M059J (cell line): ENCODE measurements at places on chromosomes 3 and 15. TPM values are rescaled to one million over a fixed set of nuclear protein-coding genes. Genes with fewer than 3 reads are reported as not detected.

GRCh38 chr15:38190501-38190900 is 62.1 kb upstream of the SPRED1 start:
- DNase-seq: no peak

DNA sequence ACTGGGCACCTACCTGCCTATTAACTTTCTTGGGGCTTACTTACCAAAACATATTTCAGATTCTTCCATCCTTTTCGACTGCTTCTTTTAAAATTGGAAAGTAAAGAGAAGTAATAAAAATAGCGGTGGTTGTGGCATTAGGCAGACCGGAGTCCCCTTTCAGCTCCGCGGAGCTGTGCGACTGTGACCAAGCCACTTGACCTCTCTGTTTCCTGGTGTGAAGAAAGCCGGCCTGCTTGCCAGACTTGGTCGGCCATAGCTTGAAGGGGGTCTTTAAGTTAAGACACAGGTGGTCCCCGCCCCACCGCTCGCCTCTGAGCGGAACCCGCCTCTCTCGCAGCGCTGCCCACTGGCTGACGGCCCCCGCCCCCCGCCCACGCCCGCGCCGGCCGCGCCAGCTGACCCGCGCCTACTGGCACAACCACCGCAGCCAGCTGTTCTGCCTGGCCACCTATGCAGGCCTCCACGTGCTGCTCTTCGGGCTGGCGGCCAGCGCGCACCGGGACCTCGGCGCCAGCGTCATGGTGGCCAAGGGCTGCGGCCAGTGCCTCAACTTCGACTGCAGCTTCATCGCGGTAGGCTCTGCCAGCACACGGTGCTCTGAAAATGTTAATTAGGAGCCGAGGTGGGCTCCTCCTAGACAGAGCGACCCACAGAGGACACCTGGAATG is 18.3 kb downstream of the NOX5 start:
- DNase-seq: peak; percentile 11

- DNase-seq: no peak
Measured at GRCh38 chr3:189172668-189173419, 1.1 kb downstream of the TPRG1 start.

DNA sequence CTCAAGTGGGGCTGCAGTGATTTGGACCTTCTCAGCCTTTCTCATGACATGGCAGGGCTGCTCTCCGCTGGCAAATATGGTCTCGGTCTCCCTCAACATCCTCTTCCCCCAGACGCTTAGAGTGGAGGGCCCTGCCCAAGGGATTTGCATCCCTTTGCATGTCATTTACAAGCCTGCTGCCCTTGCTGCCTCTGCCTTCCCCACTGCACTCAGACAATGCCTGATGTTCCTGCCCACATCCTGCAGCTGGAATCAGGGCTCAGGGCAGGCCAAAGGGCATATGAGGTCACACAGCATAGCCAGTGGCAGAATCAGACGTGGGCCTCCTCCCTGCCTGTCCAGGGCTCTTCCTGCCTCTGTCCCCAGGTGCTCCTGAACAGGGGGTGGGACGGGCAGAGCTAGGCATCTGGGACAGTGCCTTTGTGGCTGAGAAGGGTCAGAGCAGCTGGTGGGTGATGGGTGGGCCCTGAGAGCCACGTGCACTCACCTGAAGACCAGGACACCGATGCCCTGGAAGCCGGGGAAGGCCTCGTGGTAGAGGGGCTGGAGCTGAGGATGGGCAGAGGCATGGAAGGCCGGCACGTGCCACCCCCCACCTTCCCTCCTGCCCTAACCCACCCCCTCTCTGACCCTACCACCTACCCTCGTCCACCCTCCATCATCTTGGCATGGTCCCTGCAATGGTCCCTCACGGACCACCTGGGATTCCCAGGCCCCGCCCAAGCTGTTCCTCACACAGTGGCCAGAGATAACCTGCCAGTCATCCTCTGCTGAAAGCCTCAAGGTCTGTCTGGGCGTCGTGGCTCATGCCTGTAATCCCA is 27.4 kb upstream of the GOLGA6C start:
- DNase-seq: no peak

GRCh38 chr15:91973481-91973880 is 120.0 kb downstream of the SLCO3A1 start:
- no peak for DNase-seq

DNA sequence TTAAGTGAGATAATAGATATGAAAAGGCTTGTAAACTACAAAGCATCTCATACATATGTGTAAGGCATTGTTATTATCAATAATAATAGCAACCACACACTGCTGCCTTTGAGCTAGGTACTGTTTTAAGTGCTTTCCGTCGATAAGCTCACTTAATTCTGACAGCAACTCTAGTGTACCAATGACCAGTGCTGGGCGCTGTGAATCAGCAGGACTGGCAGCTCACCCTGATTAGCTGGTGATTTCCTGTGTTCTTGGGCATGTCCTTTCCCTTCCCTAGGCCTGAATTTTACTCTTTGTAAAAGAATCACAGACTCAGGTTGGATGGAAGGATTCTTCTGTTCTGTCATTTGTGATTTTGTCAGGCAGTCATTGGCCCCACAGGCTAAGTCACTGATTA is 215.6 kb downstream of the LPP start:
- no peak for DNase-seq

- DNase-seq: peak; percentile 73
Measured at GRCh38 chr3:98482717-98483482, 14.6 kb upstream of the OR5K2 start.

Gene PLAAT1
- 4.8 and 7.1 TPM in 2 replicates for total RNA-seq

Gene NDN
- total RNA-seq: not detected in 2 replicates

Gene CCDC13
- total RNA-seq: 0.62 TPM in 1 of 2 replicates, not detected in the other

DNA sequence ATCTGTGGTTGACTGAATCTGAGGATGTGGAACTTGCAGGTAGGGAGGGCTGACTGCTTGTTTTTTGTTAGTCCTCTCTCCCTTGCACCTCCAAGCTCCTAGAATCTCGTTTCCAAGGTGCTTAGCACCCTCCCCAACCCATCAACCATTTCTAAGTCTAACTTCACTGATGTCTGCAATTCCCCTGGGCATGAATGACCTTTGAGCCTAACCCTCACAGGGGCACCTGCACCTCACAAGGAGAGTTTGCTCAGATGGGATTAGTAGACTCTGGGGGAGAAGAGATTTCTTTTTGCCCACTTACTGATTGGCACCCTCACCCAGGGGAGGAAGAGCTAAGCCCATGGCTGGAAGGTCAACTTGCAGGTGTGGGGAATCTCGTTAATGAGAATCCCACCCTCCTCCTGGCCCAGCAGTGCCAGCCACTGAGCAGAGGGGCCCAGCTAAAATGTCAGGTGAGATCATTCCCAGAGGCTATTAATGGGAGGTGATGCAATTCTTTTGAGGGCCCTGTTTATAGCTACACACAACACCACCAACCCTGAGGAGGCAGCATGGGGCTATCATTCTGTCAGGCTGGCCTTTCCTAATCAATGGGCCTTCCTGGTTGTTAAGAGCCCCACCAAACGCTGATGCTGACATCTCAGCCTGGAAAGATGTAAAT is 81.6 kb upstream of the HERC1 start:
- no peak for DNase-seq

Gene SMCO1
- 0.05 TPM in 1 of 2 replicates, not detected in the other for total RNA-seq

GRCh38 chr15:48637639-48638038 is 7.9 kb downstream of the FBN1 start:
- no peak for DNase-seq

Gene CACNA1D
- not detected in 2 replicates for total RNA-seq

DNA sequence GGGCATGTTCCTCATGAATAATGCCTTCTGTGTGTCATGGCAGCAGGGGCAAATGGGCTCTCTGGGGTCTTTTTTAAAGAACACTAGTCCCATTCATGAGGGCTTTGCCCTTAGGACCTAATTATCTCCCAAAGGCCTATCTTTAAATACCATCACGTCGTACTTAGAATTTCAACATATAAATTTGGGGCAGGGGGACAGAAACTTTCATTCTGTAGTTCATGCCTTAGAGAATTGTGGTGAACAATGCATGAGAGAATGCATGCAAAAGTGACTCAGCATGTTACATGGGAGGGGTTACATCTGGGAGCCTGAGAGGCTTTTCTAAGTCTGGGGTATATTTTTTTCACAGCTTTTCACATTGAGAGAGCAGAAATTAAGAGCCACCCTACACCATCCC is 208.5 kb upstream of the ROPN1 start:
- peak; percentile 47 for DNase-seq

GRCh38 chr3:179450261-179450701 is 989 bp downstream of the GNB4 start:
- peak; percentile 50 for DNase-seq

DNA sequence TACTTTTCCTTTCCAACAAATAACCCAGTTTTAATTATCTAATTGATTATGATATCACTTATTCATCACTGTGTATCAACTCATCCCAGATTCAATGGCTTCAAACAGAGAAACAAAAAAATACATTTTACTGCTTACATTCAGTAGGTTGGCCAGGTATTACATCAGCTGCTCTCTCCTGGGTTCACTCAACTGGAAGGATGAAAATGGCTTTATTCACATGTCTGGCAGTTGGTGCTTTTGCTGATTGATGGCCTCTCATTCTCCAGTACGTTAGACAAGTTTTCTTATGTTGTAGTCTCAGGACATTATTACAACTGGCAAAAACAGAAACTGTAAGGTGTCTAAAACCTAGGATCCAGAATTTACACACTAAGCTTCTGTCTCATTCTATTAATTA is 811.0 kb upstream of the ALCAM start:
- DNase-seq: peak; percentile 10

DNA sequence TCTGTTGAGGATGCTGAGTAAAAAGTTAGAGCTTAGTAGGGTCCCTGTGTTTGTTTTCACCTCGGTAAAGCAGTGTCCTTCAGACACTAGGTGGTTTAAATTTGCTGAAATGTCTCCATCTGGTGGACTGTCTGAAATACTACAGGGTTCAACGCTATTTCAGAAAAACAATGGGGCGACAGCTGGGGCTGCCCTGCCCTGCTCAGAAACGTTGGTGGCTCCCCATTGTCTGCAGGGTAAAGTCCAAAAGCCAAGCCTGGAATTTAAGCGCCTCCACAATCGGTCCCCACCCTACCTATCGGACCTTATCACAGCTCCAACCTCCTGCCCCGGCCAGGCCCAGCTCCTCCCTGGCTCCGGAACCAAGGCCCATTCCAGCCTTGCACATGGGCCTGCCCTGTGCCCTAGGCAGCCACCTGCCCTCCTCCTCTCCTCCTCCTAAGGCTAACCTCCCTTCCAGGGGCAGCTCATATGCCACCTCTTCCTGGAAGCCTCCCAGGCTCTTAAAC is 4.3 kb upstream of the TSEN2 start:
- DNase-seq: peak; percentile 50

DNA sequence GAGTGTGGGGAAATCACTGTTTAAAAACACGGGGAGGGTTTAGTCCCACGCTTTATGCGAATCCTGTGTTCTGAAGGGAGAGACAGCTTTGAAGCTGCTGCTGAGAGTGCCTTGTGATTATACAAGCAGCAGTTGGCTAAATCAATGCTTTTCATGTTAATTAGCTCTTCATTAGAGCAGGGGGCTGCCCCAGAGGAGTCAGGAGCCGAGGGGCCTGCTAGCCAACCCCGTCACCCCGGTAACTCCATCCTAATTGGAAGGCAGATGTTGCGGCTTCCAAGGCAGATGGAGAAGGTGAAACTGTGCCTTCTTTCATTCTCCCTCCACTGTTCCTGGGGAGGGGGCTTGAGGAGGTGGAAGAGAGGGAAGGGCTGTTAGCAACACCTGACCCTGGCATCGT is 92.4 kb upstream of the ANKRD34C start:
- no peak for DNase-seq

Gene ILDR1
- total RNA-seq: not detected in 2 replicates

- peak; percentile 89 for DNase-seq
Measured at GRCh38 chr3:155233213-155233612, 60.3 kb downstream of the STRIT1 start.

Gene GOLGA6A
- total RNA-seq: not detected in 2 replicates

Gene ALDH1A2
- 0.17 TPM in 1 of 2 replicates, not detected in the other for total RNA-seq

DNA sequence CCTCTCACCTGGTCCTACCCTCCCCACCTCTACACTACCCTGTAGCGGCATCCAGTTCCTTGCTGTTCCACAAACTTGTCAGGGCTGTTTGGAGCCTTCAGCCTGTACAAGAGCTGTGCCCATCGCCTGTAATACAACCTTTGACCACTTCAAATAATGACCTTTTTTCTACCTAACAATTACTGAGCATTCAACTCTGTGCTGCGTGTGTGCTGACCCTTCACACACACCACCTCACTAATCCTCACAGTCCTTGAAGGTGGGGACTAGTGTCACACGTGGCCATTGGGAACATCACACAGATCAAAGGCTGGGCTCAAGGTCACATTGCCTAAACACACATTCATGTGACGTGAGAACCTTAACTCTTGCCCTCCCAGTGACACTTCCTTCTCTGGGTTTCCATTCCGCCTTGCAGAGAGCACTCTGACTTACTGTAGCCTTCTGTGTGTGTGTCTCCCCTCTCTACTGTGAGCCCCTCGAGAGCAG is 3.1 kb downstream of the C3orf20 start:
- DNase-seq: no peak

DNA sequence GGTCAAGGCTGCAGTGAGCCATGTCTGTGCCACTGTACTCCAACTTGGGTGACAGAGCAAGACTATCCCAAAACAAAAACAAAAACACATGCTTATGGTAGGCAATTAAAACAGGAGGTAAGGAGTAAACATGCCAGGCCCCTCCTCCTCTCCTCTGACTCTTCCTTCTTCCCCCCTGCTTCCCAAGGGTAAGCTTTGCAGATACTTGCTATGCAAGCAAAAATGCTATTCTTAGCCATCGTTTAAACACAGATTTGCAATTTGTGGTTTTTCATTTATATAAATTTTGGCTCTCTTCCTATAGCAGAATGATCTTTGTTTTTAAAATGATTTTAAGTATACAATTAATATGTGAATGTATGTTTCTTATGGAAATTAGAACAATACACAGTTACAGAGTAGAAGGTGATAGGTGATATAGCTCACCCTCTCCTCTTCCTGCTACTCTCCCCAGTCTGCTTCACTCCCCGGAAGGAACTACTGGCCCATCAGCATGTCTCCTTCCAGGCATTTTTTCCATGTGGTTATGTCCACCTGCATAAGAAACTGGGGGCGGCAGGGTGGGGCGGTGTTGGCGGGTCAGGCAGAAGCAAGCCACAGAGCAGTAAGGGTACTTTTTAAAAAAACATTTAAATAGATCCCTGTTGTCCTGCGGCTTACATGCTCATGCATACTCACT is 42.1 kb downstream of the IGF1R start:
- DNase-seq: no peak

GRCh38 chr15:89178307-89178977 is 42.9 kb downstream of the RLBP1 start:
- DNase-seq: no peak

DNA sequence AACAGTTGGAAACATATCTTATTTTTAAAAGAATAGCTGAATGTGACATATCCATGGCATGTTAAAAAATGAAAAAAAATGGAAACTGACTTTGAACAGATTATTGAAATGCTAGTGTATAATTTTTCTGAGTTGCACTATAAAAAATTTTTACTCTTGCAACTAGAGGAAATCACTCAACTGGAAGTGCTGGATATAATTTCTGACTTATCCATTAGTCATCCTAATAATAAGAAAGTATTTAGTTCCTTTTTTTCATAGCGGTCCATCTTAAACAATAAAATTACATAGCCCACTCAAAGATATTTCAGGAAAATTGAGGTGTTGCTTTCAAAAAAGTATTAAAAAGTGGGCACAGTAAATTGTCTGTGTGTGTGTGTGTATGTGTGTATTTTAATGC is 80.7 kb downstream of the MBNL1 start:
- DNase-seq: peak; percentile 67
